Umbilical cord (tissue), 2 donors: ENCODE measurements at places on chromosomes 4 and X. TPM values are rescaled to one million over a fixed set of nuclear protein-coding genes. Genes with fewer than 3 reads are reported as not detected.
A peak's percentile ranks its signal among the peaks of the same experiment; 100 is the strongest.

MORC4 gene
- total RNA-seq = 50.6 TPM

TLR8 gene
- total RNA-seq = 1.7 TPM

RBM47 gene
- 15.9 TPM for total RNA-seq

DNA sequence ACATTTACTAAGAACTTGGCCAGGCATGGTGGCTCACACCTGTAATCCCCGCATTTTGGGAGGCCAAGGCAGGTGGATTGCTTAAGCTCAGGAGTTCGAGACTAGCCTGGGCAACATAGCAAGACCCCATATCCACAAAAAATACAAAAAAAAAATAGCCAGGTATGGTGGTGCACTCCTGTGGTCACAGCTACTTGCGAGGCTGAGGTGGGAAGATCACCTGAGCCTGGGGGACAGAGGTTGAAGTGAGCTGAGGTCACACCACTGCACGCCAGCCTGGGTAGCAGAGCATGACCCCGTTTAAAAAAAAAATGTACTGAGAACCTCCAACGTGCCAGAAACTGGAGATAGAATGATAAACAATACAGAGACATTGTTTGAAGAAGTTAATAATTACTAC, 8.0 kb downstream of the OPRPN start:
- DNase-seq = no peak

FRAS1 gene
- 47.7 TPM for total RNA-seq

- DNase-seq = no peak
Measured at GRCh38 chr4:6972911-6973310, 63.3 kb downstream of the TBC1D14 start.

MAGED1 gene
- 121 TPM for total RNA-seq

DNA sequence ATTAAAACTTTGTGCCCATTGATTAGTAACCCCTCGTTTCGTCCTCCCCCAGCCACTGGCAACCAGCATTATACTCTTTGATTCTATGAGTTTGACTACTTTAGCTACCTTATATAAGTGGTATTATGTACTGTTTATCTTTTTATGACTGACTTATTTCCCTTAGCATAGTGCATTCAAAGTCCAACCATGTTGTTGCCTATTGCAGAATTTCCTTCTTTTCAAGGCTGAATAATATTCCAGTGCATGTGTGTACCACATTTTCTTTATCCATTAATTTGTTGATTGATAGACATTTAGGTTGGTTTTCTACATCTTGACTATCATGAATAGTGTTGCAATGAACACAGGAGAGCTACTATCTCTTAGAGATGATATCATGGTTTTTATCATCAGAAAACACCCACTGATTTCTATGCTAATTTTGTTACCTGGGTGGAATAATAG, 3.2 kb downstream of the ALB start:
- DNase-seq = no peak

CXCL8 gene
- 17.1 TPM for total RNA-seq

DNA sequence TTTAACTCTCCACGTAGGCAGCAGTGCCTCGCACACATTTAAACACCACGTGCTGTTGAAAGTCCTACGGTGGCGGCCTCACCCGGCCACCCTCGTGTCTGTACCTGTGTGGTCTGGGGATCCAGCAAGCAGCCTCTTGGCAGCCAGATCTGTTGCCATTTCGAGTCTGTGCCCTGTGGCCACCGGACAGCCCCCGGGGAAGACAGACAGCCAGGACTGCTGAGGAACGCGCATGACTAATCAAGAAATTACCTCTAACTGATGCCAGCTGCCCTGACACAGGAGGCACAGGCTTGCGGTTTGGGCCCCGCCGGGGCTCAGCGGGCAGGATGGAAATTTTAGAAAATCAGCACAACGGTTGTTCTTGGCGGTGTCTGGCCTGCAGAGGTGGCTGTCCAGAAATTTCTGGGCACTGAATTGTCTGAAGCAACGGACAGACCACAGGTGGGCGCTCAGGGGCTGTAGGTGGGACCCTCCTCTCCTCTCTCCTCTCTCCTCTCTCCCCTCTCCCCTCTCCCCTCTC, 15.6 kb upstream of the ASMTL start:
- DNase-seq = no peak

CDS1 gene
- 1.7 TPM for total RNA-seq

GRCh38 chr4:138500869-138501268, 258.7 kb upstream of the SLC7A11 start:
- no peak for DNase-seq

FHDC1 gene
- total RNA-seq = 2.6 TPM

- no peak for DNase-seq
Measured at GRCh38 chr4:188263321-188263720, 124.1 kb downstream of the TRIML1 start.

DNA sequence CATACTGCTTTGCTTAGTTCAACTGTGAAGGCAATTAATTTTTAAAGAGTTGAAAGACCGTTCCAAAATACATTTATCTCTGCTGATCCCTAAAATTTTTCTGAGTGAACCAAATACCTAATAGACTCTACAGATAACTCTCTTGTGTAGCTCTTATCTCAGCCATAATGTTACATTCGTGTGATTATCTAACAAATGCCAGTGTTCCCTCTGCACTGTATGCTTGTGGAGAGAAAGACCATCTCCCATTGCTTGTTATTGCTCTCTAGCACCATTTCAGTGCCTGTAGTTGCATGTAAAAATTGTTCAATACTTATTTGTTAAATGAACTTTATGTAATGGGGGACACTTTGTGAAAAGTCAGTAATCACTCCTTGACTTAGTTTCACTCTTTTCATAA, 81.3 kb upstream of the ATOH1 start:
- peak; percentile 38 for DNase-seq

GRCh38 chr4:8239661-8240060, 29.9 kb upstream of the HTRA3 start:
- DNase-seq = no peak

GRCh38 chr4:21517126-21517859, 431.3 kb downstream of the KCNIP4 start:
- DNase-seq = no peak

- no peak for DNase-seq
Measured at GRCh38 chrX:153944140-153944799, at the start of gene RENBP. Gene RENBP, minus strand, starts transcription at chrX:153944643. Its CDS starts 33 bp downstream, at chrX:153944610.

DNA sequence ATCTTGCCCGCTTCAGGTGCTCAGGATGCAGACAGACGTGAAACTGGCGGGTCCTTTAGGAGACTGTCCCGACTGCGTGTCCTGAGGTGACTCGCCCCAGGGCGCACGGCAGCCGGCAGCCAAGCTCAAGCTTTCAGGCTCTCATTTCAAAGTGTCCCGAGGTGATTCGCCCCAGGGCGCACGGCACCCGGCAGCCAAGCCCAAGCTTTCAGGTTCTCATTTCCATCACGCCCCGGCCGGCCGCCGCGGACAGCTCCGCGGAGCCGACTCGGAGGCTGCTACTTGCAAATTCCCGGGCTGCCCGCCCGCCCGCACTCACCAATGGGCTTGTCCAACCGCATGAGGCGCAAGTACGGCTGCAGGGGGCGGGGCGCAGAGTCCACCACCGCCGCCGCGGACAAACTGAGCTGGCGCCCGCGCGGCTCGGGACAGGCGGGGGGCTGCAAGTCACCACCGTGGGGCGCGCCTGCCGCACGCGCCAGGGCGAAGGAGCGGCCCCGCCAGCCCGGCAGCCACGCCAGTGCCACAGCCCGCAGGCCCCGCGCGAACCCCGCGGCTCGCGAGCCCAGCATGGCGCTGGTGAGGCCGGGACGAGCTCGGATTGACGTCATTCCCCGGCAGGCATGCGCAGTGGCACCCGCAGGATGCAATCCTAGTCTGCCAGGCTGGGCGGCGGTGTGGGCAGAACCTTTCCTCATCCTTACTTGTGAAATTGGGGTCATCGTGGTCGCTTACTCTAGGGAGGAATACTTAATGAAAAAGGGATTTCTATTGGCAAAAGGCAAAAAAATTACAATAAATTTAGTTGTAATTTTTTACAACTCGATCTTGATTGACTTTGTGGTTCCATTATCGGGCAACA, at the start of gene COQ2:
TSS of gene COQ2 (minus strand) at position 606 of the 862 bp plus-strand sequence. CDS start at position 572, 34 bp downstream.
- DNase-seq = peak; percentile 97

GRCh38 chr4:179112441-179113170, 1670.4 kb upstream of the AGA start:
- DNase-seq = no peak

DNA sequence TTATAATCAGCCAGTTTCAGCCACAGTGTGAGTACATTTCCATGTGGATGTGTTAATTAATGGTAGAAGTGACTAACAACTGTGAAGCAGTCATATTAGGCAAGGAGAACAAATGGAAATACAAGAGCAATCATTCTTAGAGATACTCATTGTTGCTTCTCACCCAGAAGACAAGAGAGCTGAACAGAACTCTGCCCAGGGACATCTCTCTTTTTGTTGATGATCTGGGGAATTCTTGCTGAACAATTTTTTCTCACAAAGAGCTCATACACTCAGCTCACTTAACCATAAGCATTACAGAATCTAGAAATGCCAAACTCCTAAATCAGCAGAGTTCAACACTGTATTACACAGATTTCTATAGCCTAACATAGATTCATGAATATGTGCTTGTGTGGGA, 150.1 kb downstream of the COMMD8 start:
- DNase-seq = no peak

ANAPC4 gene
- total RNA-seq = 23.6 TPM

GRCh38 chrX:129698150-129698549, 40.6 kb upstream of the XPNPEP2 start:
- DNase-seq = no peak

GRCh38 chr4:54687887-54688841, 30.4 kb downstream of the KIT start:
- peak; percentile 21 for DNase-seq

- peak; percentile 31 for DNase-seq
Measured at GRCh38 chrX:97587171-97587570, 703.5 kb downstream of the RPA4 start.
